Suppressor macrophage treated with lipopolysaccharide for 4 hours (primary cell): ENCODE measurements at places on chromosomes 3 and 15.

DNA sequence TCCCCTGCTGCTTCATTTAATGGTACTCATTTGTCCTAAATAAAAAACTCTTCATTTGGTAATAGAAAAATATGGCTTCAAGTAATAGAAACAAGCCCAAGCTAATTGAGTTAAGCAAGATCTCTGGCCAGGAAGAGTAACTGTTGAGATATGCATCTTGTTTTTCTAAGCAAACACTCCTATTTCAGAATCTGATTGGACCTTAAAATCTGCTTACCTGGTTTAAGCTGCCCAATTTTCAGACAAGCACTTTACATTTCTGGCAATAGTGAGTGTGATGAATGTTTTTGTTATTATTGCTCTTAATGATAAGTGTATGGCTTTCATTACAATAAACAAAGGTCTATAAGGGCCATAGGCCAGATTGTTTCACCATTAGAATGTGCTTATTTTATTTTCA is 86.2 kb downstream of the CMSS1 start:
- DNase-seq, result no peak

DNA sequence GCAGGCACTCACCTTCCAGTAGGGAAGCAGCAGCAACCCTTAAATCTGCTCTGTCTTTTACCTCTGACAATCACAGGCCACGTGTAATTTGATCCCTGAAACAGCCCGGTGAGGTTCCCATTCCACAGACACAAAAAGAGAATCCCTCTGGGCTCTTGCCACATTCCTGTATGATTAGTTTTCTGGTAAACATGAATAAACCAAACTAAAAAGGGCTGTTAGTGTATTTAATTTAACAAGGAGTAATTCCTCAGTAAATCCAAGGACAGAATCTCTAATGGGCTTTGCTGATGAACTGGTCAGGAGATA is 186.9 kb downstream of the FAM43A start:
- no peak for DNase-seq

DNA sequence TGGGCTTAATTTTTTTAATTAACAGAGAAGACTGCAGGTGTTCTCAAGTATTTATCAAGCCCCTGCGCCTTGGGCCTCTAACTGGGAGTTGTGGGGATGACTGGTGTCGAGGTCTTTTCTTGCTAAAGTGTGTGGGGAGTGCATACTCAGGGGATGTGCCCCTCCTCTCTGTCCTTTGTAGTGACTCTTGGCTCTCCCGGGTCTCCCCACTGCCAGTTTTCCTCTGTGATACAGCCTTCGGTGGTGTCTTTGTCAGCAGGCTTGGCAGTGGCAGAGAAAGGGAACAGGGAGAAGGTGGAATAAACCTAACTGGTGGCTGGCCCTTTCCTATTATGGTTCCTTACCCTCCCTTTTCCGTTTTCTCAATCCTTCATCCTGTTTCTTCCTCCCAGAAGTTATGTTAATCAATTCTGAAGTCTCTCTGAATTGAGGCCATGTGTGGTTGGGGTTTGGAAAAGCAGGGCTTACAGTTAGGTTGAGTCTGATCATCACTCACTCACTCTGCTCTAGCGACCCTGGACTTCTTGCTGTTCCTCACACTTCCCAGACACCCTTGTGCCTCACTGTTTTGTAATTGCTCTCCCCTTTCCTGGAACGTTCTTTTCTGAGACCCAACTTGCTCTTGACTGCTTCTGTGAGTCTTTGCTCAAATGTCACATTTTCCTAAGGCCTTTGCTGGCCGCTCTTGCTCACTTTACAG is 158.1 kb downstream of the PTPRG start:
- no peak for DNase-seq

DNA sequence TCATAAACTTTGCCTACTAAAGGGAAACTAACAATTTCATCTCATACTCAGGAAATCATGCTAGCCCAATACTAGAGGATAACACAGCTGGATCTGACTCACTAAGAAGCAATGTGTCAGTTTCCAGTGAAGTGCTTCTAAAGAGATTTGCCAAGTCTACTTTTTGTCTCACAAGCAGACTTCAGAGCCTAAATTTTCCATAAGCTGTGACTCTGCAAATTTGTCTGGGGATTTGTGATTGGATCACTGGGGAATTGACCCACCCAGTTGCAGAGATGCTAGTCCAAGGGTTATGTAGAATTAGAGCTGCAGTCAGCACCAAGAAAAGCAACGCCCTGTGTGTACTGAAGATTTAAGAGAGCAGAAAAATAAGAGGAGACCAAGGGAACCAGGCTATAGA is 647.1 kb downstream of the NTRK3 start:
- DNase-seq, result no peak

GRCh38 chr15:29364426-29365078 is 94.9 kb upstream of the NSMCE3 start:
- no peak for DNase-seq

DNA sequence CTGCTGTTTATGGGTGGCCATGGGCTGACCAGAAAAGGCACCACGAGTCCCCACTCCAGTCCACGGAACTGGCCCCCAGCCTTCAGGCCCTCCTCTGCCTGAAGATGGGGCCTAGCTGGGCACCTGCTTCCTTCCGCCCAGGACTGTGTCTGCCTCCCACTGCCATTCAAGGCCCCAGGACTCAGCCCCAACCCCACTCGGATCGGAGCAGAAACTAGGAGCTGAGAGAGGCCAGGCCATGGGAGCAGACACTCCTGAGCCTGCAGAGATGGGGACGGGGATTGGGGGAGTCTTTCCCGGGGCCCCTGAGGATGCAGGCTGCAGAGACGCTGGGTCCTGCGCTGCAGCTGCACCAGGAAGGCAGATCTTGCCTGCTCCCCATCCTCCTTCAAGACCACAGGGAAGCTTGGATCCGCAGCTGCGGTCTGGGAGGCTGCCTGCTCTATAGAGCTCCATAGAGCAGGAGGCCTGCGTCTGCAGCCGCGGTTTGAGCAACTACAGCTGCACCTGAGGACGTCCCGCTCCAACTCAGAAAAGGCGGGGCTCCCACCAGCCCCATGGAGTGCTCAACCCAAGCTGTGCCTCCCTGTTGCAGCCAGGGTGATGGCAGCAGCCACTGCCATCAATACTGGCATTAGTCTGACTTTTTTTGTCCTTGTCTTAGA is 383.9 kb upstream of the TMCO5A start:
- DNase-seq, result no peak

DNA sequence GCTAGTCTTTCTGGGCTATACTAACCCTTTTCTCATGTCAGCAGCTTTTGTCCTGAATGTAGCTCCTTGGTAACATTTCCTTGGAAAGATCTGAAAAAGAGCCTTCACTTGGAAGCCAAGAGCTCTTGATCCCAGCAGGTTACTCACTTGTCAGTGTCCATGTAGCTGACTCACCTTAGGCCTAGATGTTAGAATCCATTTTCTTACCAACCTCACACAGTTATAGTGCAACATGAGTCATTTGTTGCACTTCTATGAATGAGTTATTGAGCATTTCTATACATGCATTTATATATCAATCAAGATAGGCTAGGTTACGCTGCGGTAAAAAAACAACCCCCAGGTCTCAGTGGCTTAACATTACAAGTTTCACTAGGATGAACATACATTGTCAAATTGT is 106.8 kb upstream of the SLC7A14 start:
- no peak for DNase-seq

DNA sequence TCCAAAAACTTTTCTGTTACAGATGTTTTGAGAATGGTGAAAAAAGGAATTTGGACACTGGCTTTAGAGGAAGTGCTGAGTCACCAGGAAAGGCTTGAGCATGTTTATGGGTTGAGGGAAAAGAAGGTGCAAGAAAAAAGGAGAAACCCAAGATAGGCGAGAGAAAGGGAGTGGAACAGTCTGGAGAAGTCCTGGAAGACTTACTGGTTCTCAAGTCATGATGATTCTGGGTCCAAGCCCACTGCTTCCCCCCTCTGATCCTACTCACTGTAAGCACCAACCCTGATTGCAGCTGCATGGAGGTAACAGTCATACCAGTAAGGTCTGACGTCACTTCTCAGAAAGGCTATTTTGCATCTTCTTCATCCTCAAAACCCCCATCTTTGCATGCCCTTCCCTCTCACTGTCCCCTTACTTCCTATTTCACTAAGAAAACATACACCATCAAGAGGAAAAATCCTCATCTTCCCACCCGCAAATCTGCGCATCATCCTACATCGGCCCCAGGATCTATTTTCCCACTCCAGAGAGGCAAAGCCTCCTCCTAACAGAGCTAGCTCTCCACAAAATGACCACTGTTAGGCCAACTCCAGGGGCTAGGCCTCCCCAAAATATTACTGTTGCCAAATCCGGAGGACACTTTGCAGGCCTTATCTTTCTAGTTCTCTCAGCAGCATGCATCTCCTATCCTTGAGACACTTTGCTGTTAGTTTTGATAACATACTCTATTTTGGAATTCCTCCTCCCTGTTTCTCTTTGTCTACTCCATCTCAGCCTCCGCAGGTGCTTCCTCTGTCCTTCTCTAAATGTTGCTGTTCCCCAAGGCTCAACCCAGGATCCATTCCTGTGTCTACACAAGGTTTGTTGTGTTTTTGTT is 3.2 kb upstream of the ATP13A3 start:
- DNase-seq, result peak; percentile 96

GRCh38 chr15:78979456-78980320 is 34.8 kb upstream of the CTSH start:
- no peak for DNase-seq

- DNase-seq, result peak; percentile 8
These were observed 626 bp upstream of the PTPRG start for GRCh38 chr3:61560517-61561373.

GRCh38 chr15:37015035-37015434 is 85.3 kb downstream of the MEIS2 start:
- no peak for DNase-seq

GRCh38 chr15:60890375-60891230 is 338.5 kb downstream of the RORA start:
- no peak for DNase-seq

- peak; percentile 81 for DNase-seq
These were observed 111.0 kb downstream of the RFTN1 start for GRCh38 chr3:16402451-16402850.

DNA sequence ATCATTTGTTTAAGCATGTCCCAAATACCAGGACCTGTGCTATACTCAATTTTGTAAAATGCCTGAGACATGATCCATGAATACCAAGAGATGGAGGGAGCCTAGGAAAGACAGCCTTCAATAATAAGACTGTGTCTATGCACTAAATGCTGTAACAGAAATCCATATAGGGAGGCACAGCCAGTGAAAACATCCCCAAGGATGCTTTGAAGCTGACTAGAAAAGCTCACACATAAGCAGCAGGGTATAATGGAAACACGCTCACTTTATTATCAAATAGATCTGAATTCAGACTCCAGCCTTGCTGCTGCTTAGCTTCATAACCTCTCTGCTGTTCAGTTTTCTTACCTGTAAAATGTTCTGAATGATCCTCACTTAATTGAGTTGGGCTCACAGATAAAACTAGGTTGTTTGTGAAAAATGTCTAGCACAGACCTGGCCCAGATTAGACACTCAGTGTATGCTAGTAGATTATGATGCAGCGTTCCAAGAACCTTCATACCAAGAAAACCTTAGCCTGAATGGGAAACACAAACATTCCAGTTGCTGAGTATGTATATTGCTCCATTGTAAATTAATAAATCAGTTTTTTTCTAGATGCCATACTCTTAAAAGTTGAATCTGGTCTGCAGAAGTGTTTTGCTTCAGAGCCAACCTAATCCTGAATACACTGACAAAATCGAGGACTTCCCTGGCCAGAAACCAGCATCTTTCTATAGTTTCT is 3.8 kb upstream of the LARP6 start:
- DNase-seq, result no peak

GRCh38 chr3:151837057-151837456 is 23.1 kb downstream of the AADAC start:
- DNase-seq, result peak; percentile 41

DNA sequence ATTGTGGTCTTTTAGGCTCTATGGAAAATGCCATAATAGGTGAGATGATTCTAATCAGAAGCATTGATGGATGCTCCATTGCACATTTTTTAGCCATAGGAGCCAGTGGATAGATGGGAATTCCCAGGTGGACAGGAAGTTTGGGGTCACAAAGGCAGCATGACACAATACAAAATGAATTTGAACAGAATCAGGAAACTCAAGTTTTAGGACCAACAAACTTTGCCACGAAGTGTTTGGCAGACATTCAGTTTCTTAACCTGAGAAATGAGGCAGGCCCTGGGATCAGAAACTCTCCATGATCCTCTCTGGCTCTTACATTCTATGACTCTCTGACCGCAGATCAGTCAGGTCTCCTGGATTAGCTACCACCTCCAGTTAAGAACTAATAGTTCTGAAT is 275.4 kb downstream of the TIGIT start:
- no peak for DNase-seq

DNA sequence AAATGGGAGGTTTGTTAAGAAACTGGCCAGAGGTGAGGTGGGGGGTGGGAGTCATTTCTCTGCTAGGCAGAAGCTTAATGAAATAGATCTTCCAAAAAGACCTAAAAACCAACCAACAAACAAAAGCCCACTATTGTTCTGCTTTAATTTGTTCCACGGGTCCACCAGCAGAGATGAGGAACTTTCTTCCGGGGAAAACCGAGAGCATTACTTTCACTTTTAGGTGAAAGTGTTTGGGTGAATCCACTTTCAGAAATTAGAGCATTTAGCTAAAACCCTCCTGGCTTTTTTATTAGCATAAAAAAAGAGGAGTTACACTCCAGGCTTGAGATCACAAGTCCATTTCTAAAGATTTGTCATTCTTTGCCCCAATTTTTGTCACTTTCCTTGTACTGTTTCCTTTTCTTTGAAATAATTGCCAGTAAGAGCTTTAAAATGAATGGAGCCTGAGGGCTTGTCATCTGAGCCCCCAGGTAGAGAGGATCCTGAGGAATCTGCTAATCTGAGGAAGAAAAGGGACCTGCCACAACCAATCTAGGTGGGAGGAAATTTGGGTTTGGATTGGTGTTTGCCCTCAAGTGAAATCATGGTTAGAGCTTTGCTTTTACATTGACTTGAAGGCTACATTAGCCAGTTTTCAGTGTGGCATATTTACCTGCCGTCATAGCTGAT is 667.6 kb downstream of the NAALADL2 start:
- DNase-seq, result peak; percentile 32

DNA sequence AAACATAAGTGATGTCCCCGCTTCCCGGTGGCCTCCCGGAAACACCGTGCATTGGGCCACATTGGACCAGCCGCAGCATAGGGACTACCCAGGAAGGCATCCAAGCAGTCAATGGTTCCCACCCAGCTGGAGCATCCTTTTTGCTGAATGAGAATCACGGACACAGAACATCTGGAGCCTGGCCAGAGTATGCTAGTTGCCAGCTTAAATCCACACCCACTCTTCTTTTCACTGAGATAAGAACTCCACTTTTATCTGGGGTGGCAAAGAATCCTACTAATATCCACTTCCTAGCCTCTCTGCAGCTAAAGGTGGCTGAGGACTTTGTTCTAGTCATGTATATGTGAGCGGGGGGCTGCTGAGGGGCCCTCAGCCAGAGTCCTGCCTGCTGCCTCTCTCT is 95.2 kb upstream of the PLXNA1 start:
- DNase-seq, result no peak

GRCh38 chr3:48084929-48085328 is 68.7 kb upstream of the MAP4 start:
- no peak for DNase-seq

GRCh38 chr15:44722011-44722410 is 10.7 kb downstream of the B2M start:
- no peak for DNase-seq

GRCh38 chr3:171614318-171614921 is 154.2 kb upstream of the TNIK start:
- peak; percentile 5 for DNase-seq

- DNase-seq, result no peak
These were observed 35.7 kb downstream of the TMEM39A start for GRCh38 chr3:119427669-119428068.
